ENCODE measurements at places on chromosomes 1 and 21. TPM values are rescaled to one million over a fixed set of nuclear protein-coding genes. Genes with fewer than 3 reads are reported as not detected.
A peak's percentile ranks its signal among the peaks of the same experiment; 100 is the strongest.

DNA sequence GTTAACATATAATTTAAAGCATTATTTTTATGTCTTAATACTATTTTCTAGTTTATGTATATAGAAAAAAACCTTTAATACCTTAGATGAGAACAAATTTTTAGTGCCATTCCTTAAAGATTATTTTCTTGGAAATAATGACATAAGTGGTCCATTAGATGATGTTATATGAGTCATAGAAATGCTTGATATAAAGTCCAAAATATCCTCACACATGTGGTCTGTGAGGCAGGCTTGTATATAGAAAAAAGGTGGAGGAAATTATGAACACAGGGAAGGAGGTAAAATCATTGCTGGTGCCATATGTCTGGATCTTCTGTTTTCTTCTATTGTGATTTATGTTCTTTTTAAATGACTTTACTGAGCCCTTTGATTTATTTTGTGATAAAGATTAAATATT lies 79.3 kb downstream of the MAP3K7CL start:
- H3K4me1 ChIP-seq: peaks cover 13% of the 10 kb centered on the region
- H3K27me3 ChIP-seq: peaks cover 3% of the 10 kb centered on the region
- no peaks in the 10 kb centered on the region for H3K36me3 ChIP-seq
- no peak overlapping the region for H3K4me3 ChIP-seq
- no peak overlapping the region for H3K27ac ChIP-seq

GRCh38 chr1:4212796-4213195 lies 312.7 kb upstream of the C1orf174 start:
- no peak overlapping the region for H3K27ac ChIP-seq
- no peaks in the 10 kb centered on the region for H3K36me3 ChIP-seq
- no peak overlapping the region for H3K4me3 ChIP-seq
- H3K4me1 ChIP-seq: no peaks in the 10 kb centered on the region
- DNase-seq: no peak

DNA sequence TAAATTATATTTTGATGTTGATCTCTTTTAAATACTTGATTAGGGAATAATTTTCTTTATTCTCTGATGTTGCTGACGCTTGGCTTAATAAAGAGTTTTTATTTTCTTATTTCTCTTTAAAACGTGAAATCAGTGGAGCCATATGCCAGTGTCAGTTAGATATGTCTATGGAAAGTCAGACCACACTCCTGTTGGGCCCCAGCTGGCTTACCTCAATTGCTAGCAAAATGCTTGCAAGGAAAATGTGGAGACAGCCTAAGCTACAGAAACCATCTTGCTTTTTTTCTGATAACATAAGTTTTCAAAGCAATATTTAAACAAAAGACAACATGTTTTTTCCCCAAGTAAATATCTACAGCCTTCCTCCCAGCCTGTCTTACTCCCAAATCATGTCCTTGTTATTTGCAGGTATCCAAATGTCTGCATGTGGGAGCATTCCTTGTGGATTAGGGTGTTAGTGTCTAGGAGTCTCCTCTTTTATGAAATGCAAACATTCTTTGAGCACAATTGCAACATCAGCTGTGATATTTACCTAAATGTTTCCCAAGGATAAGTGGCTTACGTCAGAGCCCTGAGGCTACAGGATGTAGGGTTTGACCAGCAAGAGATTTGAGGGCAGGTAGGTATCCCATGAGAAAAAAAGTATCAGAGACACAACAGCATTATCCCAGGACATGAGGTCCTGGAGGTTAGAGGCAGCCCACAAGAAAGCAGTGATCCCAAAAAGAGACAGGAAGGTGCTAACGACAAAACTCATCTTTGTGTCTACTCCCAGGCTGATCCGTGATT lies 117.2 kb upstream of the KCNJ15 start:
- H3K27me3 ChIP-seq: peaks cover 9% of the 10 kb centered on the region
- DNase-seq: no peak
- no peak overlapping the region for H3K27ac ChIP-seq
- H3K36me3 ChIP-seq: no peaks in the 10 kb centered on the region
- no peaks in the 10 kb centered on the region for H3K4me1 ChIP-seq
- no peak overlapping the region for H3K4me3 ChIP-seq

The LPAR3 gene
- 4.2 TPM for total RNA-seq

DNA sequence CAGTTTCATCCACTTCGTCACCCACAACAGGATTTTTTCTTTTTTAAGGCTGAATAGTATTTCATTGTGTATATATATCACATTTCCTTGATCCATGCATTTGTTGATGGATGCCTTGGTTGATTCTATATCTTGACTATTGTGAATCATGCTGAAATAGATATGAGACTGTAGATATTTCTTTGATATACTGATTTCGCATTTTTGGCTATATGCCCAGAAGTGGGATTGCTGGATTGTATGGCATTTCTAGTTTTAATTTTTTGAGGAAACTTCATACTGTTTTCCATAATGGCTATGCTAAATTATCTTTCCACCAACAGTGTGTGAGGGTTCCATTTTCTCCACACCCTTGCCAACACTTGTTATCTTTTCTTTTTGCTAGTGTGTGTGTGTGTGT lies 5.0 kb downstream of the GUCA2B start:
- H3K36me3 ChIP-seq: no peaks in the 10 kb centered on the region
- peaks cover 8% of the 10 kb centered on the region for H3K27me3 ChIP-seq
- peaks cover 11% of the 10 kb centered on the region for H3K4me1 ChIP-seq
- H3K27ac ChIP-seq: no peak overlapping the region

DNA sequence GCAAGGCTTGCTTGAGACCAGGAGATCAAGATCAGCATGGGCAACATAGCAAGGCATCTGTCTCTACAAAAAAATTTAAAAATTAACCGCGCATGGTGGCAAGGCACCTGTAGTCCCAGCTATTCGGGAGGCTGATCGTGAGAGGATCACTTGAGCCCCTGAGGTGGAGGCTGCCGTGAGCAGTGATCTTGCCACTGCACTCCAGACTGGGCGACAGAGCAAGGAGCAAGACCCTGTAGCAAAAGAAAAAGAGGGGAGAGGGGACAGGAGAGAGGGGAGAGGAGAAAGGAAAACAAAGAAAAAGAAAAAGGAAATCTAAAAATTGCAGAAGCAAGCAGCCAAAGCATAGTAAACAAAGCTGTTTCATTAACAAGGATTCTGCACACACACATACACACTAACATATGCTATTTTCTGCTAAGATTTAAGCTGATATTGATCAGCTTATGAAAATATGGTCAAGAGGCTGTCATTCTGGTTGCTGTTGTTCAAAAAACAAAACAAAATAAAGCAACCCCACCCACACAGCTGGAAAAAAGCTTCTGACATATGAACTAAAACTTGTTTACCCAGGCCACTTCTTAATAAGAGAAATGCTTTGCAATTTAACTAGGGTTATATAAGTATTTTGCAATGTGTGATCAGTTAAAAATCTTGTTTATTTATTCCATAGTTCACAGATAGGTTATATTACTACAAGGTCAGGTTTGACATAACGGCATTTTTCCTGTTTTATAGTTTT lies 1.8 kb downstream of the ARNT start:
- no peak for DNase-seq
- peaks cover 25% of the 10 kb centered on the region for H3K36me3 ChIP-seq

DNA sequence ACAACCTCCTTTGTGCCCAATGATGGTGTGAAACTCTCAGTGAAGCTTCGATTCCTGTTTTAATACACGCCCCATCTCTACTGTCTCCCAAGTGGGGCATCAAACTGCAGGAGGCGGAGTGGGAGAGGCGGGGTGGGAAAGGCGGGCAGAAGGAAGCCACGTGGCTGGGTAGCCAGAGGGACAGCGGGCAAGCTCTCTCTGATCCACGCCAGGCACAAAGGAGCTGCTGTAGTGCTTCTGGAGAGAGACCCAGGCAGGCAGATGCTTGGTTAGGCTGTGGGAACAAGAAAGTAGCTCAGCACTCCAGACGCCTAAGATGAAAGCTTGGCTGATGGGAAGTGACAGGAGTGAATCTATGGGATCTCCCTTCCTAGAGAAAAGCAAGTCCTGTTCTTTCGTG lies 25.7 kb downstream of the TRIM67 start:
- no peak for DNase-seq
- peaks cover 15% of the 10 kb centered on the region for H3K27me3 ChIP-seq
- H3K4me1 ChIP-seq: no peaks in the 10 kb centered on the region

The NUDT17 gene
- 2.9 TPM for total RNA-seq

The ZNF683 gene
- 9.9 TPM for total RNA-seq

The OPTC gene
- total RNA-seq: not detected

GRCh38 chr1:56417646-56418045 lies 161.7 kb downstream of the PLPP3 start:
- H3K27me3 ChIP-seq: no peaks in the 10 kb centered on the region
- no peak for DNase-seq
- no peak overlapping the region for H3K4me3 ChIP-seq
- no peaks in the 10 kb centered on the region for H3K36me3 ChIP-seq
- no peak overlapping the region for H3K27ac ChIP-seq
- H3K4me1 ChIP-seq: no peaks in the 10 kb centered on the region

The SEC16B gene
- 0.26 TPM for total RNA-seq

- no peaks in the 10 kb centered on the region for H3K27me3 ChIP-seq
- no peak overlapping the region for H3K27ac ChIP-seq
- no peak for DNase-seq
Observed at GRCh38 chr1:82950606-82951200, 1048.2 kb downstream of the TTLL7 start.

DNA sequence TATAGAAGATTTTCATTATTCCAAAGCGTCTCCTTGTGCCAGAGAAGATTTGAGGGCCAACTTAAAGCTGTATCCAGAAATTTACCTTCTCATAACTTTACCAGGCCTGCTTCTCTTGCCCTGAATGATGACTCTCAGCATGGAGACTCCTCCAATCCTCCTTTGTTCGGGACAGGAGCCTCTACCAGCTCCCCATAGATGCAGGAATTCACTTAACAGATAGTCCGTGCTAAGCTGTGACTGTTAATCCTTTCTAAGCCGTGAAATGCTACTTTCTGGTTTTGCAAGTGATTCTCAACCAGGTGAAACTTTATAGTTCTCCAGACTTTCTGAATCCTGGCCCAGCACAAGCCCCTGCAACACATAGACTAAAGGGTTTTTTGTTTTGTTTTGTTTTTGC lies 31.8 kb upstream of the KCND3 start:
- no peak overlapping the region for H3K27ac ChIP-seq
- no peaks in the 10 kb centered on the region for H3K4me1 ChIP-seq
- H3K36me3 ChIP-seq: no peaks in the 10 kb centered on the region
- DNase-seq: no peak
- no peak overlapping the region for H3K4me3 ChIP-seq

- peaks cover 3% of the 10 kb centered on the region for H3K36me3 ChIP-seq
- DNase-seq: no peak
- H3K4me1 ChIP-seq: peaks cover 7% of the 10 kb centered on the region
- H3K4me3 ChIP-seq: no peak overlapping the region
Observed at GRCh38 chr1:59703226-59703917, 111.4 kb upstream of the HOOK1 start.

The PTPN22 gene
- total RNA-seq: 82.9 TPM

GRCh38 chr1:113042285-113043143 lies 30.5 kb upstream of the LRIG2 start:
- H3K27me3 ChIP-seq: peaks cover 2% of the 10 kb centered on the region
- peaks cover 31% of the 10 kb centered on the region for H3K4me1 ChIP-seq
- DNase-seq: peak; percentile 40
- peak overlapping the region; percentile 46 for H3K4me3 ChIP-seq
- peaks cover 4% of the 10 kb centered on the region for H3K36me3 ChIP-seq

The TMPRSS15 gene
- total RNA-seq: not detected

The PGLYRP4 gene
- not detected for total RNA-seq

The KCNE2 gene
- total RNA-seq: not detected

DNA sequence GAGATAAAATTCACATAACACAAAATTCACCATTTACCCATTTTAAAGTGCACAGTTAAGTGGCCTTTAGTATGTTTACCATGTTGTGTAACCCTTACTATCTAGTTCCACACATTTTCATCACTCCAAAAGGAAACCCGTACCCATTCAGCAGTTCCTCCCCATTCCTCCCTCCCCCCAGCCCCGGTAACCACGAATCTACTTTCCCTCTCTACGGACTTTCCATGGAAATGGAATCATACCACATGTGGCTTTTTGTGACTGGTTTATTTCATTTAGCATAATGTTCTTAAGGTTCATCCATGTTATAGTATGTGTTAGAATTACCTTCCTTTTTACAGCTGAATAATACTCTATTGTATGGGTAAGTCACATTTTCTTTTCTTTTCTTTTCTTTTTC lies 10.9 kb downstream of the DOP1B start:
- no peak overlapping the region for H3K27ac ChIP-seq
- H3K36me3 ChIP-seq: peaks cover 23% of the 10 kb centered on the region
- H3K4me1 ChIP-seq: peaks cover 18% of the 10 kb centered on the region
- no peaks in the 10 kb centered on the region for H3K27me3 ChIP-seq

The CD244 gene
- 7.8 TPM for total RNA-seq

DNA sequence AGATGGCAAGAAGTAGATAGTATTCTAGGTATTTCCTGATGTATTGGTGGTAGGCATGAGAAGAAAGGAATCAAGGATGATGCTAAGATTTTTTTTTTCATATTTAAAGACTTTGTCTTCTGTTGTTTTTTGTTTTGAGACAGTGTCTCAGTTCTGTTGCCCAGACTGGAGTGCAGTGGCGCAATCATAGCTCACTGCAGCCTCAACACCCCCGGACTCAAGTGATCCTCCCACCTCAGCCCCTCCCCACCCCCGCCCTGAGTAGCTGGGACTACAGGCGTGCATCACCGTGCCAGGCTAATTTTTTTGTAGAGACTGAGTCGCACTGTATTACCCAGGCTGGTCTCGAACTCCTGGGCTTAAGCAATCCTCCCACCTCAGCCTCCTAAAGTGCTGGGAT lies 2.8 kb upstream of the CAPZB start:
- H3K4me3 ChIP-seq: peak overlapping the region; percentile 23
- peaks cover 39% of the 10 kb centered on the region for H3K4me1 ChIP-seq
- peak overlapping the region; percentile 32 for H3K27ac ChIP-seq
- no peaks in the 10 kb centered on the region for H3K27me3 ChIP-seq

The FCRL6 gene
- total RNA-seq: 6.0 TPM

DNA sequence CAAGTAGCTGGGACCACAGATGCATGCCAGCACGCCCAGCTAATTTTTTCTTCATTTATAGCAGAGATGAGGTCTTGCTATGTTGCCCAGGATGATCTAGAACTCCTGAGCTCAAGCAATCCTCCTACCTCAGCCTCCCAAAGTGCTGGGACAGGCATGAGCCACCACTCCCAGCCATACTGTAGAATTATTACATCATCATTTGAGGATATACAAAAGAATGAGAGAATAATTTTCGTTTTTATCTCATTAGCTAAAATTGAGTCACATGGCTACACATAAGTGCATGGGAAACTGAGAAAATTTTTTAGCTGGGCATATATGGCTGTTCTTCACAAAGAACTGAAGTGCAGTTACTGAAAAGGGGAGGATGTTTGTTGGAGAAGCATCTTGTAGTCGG lies 21.2 kb downstream of the STXBP3 start:
- no peaks in the 10 kb centered on the region for H3K4me1 ChIP-seq
- H3K4me3 ChIP-seq: no peak overlapping the region
- peaks cover 29% of the 10 kb centered on the region for H3K36me3 ChIP-seq
- no peaks in the 10 kb centered on the region for H3K27me3 ChIP-seq

- peak overlapping the region; percentile 69 for H3K27ac ChIP-seq
- DNase-seq: no peak
- peaks cover 8% of the 10 kb centered on the region for H3K36me3 ChIP-seq
- peak overlapping the region; percentile 1 for H3K4me3 ChIP-seq
- peaks cover 48% of the 10 kb centered on the region for H3K4me1 ChIP-seq
Observed at GRCh38 chr1:112702067-112702395, 4.9 kb downstream of the RHOC start.

Data from activated naive CD8-positive, alpha-beta T cell treated with anti-CD3 and anti-CD28 coated beads, Interleukin-2, amount 10 ng/mL, durations not matched to agents 7 days and 5 days (primary cell).